ENCODE measurements at places on chromosomes 12 and 14.

DNA sequence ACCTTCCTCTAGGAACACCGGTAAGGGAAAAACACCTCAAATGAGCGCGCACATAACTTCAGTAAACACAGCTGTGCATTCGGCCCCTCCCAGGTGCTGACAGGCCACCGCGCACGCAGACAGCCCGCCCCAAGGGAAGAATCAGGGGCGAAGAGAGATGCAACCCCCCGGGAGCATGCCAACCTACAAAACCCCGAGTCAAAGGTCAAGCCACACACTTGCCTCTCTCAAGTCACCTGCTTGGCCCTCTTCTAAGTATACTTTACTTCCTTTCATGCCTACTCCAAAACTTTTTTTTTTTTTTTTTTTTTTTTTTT, 2.3 kb upstream of the CYP46A1 start:
- DNase-seq = no peak

DNA sequence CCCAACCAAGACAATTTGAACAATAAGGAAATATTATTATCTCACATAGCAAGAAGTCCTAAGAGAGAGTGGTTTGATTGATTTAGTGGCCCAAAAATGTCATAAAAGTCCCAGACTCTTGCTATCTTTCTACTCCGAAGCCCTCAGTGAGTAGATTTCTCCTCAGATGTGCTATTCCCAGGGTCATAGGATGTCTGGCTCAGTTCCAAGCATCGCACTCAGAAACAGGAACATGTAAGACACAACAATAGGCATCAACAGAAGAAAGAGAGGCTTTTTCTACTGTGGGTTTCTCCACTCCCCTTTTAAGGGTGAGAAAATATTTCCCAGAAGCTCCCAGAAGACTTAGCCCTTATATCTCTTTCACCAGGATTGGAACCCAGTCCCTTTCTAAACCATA, 188.1 kb upstream of the CDKN3 start:
- DNase-seq = no peak

GRCh38 chr14:96309896-96310330, 53.2 kb downstream of the ATG2B start:
- DNase-seq = no peak

DNA sequence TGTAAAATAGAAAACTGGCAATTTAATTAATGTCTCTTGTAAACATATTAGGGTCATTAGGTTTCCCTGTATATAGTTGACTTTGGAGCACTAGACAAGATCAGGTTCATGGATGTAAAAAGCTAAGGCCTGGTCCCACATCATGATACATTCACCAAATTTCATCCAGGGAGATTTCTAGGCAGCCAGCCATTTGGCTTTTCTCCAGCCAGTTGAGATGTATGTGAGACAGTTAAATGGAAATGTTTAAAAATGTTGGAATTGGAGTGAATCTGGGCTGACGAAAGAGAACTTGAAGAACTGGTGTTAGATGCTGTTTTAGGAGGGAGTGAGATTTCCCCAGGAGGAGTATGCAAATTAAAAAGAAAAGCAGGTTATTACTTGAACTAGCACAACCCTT, 41.8 kb upstream of the CLEC14A start:
- no peak for DNase-seq

- no peak for DNase-seq
Observed at GRCh38 chr12:30582943-30583342, 112.7 kb downstream of the IPO8 start.

- DNase-seq = no peak
Observed at GRCh38 chr12:57461276-57461916, 1.8 kb downstream of the GLI1 start.

Measured in stimulated activated CD4-positive, alpha-beta T cell treated with anti-CD3 and anti-CD28 coated beads, Interleukin-1b, Interleukin-23, amount 100 ng/mL, for 1 hour (primary cell).